ENCODE measurements at places on chromosomes 1 and 21.

- no peak for DNase-seq
These were observed 61.9 kb downstream of the ERG start for GRCh38 chr21:38436341-38436740.

DNA sequence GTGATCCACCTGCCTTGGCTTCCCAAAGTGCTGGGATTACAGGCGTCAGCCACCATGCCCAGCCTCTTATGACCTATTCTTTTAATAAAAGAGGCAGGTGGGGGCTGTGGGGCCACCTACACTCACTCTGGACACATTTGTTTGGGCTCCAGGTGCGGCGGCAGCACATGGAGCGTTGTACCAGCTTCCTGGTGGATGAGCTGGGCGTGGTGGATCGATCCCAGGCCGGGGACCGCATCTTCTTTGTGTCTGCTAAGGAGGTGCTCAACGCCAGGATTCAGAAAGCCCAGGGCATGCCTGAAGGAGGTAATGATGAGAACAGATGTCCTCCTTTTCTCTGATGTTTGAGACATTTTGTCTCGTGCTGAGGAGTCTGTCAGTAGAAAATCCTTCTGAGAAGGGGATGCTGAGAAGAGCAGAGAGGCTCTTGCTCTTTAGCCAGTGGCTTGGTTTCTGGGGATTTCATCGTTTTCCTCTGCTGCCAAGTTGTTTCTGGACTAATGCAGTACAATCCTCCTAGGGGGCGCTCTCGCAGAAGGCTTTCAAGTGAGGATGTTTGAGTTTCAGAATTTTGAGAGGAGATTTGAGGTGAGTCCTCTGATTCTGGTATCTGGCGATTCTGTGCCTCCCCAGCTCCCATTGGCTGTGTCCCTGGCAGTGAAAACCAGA is 17.9 kb upstream of the MIIP start:
- DNase-seq, result no peak

- no peak for DNase-seq
These were observed 30.9 kb downstream of the SKI start for GRCh38 chr1:2258996-2259395.

DNA sequence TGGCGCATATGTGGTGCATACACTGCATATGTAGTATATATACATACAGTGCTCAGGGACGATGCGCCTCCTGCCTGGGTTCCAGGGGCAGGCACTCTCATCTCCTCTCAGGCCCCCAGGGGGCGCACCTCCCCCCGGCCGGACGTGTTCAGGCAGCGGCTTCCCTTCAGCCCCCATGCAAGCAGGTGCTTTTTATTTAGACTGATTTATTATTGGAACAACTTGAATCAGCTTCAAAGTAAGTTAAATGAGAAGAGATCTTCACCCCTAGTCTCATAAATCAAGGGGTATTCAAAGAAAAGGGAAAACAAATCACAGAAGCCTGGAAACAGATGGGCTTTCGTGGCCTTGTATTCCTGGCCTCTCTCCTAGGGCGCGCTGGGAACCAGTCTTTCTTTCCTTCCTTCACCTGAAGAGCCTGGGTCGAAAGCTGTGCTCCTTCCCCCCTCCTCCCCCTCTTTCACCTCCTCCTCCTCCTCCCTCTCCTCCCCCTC is 64.6 kb downstream of the UBIAD1 start:
- no peak for DNase-seq

DNA sequence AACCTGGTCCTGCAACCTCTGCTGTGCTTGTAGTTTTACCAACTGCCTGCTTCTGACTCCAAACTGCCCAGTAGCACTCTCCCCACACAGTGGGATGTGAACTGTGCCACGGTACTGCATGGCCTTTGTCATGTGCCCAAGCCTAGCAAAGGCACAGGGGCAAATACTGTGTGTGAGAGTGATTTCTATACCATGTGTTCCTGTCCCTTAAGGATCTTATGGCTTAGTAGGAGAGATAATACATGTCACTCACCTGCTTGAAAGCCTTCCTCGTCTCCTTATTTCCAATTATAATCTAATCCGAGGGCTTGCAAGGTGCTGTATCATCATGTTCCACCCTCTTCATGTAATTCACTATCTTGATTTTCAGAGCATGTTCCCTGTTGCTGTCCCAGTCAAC is 51.3 kb downstream of the UBE4B start:
- DNase-seq, result no peak

- no peak for DNase-seq
These were observed at the start of gene CCSAP for GRCh38 chr1:229342656-229343569. Gene CCSAP (minus strand): TSS chr1:229343047. CDS start chr1:229342465, 582 bp downstream.

GRCh38 chr1:16207318-16208269 is 4.9 kb downstream of the ARHGEF19 start:
- no peak for DNase-seq

GRCh38 chr1:151311589-151312331 is 15.5 kb downstream of the PI4KB start:
- peak; percentile 99 for DNase-seq

DNA sequence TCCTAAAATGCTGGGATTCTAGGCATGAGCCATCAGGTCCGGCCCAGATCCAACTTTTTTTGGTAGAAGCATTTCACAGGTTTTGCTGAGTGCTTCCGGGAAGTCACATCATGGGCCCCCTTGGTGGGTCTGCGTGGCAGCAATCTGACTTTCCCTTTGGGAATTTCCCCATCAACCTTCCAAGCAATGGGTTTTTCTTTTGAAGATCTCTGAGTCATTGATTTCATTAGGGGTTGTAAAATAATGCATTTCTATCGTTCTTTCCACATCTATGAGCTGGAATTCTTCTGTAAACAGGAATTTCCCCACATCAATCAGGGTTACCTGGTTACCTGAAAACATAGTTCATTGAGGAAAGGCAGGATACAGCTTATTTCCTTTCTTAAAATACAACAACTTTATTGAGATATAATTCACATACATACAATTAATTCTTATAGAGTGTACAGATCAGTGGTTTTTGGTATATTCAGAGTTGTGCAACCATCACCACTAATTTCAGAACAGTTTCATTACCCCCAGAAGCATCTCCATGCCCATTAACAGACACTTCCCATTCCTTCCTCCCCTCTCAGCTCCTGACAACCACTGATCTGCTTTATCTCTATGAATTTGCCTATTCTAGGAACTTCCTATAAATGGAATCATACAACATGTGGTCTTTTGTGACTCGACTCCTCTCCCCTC is 9.9 kb upstream of the ZBTB17 start:
- no peak for DNase-seq

DNA sequence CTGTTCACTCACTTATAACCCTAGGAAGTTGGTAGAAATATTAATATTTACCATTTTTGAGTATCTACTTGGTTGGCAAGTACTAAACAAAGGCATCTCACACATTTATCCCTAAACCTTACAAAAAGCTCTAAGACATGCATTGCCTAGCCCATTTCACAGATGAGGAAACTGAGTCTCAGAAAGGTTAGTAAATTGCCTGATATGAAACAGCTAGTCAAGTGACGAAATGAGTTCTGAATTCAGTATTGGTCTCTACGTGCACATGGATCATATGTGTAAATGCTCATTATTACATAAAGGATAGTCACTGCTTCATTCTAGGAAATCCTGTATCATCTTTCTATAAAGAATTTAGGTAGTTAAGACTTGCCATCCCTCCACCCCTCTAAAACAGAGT is 105.1 kb downstream of the BARHL2 start:
- DNase-seq, result no peak

GRCh38 chr1:182147136-182147820 is 85.8 kb upstream of the ZNF648 start:
- DNase-seq, result no peak

- DNase-seq, result no peak
These were observed 20.6 kb downstream of the TESK2 start for GRCh38 chr1:45470306-45470798.

DNA sequence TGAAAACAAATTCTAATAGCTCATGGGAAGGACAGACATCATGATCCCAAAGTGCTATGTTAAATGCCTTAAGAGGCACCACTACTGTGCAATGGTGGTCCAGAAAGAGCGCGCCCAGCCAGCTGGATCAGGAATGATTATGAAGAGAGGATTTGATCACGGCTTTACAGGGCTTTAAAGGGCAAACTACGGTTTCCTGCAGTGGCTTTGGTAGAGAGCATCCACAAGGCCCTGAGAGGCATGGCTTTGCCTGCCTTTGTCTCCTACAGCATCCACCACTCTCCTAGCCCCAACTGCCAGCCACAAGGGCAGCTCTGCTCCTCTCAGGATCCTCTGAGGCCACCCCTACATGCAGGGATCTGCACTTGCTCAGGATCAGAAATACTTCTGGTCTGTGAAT is 40.7 kb downstream of the ZNF281 start:
- no peak for DNase-seq

All from GM04504 (cell line).